ENCODE measurements at places on chromosomes 6 and 20.

- no peak for DNase-seq
These were observed 28.7 kb upstream of the CLDN20 start for GRCh38 chr6:155235087-155235486.

DNA sequence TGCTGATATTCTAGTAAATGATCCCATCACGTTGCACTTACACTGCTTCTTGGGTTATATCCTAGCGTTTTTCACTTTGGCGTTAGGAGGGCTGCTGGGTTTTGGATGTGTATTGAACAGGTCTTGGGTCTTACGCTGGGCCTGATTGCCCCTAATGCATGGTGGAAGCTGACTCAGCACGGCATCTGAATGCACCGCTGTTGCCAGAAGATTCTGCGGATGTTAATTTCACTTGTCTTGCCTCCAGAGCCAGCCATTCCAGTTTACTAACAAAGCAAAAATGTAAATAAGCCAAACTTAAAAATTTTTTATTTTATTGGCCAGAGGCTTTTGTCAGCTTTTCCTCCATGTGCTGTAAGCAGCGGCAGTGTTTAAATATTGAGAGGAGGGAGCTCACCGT lies 233.5 kb downstream of the TMEM242 start:
- no peak for DNase-seq

DNA sequence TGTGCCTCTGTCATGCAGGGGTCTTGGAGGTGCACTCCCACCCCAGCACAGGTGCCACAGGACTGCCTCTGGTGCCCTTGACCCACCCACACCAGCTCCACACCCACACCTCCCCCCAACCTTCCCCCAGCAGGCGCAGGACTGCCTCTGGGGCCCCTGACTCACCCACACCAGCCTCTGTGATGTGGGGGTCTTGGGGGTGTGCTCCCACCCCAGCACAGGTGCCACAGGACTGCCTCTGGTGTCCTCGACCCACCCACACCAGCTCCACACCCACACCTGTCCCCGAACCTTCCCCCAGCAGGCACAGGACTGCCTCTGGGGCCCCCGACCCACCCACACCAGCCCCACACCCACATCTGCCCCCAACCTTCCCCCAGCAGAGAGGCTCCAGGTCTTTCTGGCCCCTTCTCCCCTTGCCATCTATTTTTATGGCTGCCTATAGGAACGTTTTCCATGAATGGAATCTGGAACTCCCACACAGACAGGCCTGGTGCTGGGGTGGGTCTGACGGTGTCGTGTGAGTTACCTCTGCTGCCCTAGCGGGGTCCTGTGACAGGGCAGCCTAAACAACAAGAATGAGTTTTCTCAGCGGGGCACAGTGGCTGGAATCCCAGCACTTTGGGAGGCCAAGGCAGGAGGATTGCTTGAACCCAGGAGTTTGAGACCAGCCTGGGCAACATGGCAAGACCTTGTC lies 23.5 kb downstream of the SLC17A9 start:
- no peak for DNase-seq

- DNase-seq: no peak
These were observed 105.8 kb downstream of the SLX4IP start for GRCh38 chr20:10540636-10541493.

- DNase-seq: no peak
These were observed 15.4 kb downstream of the FIG4 start for GRCh38 chr6:109706513-109706912.

DNA sequence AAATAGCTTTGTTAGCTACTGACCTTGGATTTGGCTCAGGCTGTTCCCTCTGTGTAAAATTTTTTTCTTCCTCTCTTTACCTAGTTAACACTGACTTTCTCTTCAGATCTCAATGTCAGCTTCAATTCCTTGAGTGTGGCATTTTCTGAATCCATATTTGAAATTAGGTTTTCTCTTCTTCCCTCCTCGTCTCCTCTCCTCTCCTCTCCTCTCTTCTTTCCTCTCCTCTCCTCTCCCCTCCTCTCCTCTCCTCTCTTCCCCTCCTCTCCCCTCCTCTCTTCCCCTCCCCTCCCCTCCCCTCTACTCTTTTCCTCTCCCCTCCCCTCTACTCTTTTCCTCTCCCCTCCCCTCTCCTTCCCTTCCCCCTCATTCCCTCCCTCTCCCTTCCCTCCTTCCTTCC lies 453.3 kb downstream of the BMP2 start:
- no peak for DNase-seq
